ENCODE measurements at places on chromosomes 3 and 15.

GRCh38 chr3:194939949-194940770 lies 254.5 kb downstream of the FAM43A start:
- DNase-seq: no peak

GRCh38 chr15:38186507-38186906 lies 66.1 kb upstream of the SPRED1 start:
- no peak for DNase-seq

DNA sequence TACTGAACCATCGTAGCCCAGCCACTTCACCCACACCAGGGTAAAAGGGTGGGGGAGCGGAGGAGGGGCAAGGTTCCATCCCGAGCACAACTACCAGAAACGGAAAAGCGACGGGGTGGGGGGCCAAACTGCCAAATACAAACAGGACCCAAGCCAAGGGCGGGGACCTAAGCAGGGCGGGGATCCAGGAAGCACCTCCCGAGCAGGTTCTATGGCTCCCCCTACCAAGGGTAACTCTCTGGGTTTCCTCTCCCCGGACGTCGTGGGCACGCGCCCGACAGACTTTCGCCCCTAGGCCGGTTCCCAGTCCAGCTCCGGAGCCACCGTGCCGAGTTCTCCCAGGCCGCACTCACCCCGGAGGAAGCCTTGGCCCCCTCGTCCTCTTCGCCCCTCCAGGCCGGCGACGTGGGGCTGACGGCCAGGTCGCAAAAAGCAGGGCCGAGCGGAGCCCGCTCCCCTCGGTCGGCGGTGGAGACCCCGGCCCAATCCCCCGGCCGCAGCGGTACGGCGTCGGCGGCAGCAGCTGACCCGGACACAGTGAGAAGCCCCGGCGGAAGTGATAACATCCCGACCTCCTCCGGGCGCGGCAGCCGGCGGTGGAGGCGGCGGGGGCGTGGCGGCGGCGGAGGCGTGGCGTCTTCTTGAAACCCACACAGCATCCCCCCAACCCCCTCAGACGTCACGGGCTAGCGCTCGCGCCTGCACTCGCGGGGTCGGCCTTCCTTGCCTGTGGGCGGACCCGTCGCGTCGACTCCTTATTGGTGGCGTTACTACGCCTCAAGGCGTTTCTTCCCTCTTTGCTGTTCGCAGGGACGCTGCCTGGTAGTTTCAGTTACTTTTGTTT lies at the start of gene BNIP2:
TSS of gene BNIP2 (minus strand) at position 539 of the 844 bp plus-strand sequence. CDS start 6,863 bp downstream, outside the sequence.
- DNase-seq: peak; percentile 95

DNA sequence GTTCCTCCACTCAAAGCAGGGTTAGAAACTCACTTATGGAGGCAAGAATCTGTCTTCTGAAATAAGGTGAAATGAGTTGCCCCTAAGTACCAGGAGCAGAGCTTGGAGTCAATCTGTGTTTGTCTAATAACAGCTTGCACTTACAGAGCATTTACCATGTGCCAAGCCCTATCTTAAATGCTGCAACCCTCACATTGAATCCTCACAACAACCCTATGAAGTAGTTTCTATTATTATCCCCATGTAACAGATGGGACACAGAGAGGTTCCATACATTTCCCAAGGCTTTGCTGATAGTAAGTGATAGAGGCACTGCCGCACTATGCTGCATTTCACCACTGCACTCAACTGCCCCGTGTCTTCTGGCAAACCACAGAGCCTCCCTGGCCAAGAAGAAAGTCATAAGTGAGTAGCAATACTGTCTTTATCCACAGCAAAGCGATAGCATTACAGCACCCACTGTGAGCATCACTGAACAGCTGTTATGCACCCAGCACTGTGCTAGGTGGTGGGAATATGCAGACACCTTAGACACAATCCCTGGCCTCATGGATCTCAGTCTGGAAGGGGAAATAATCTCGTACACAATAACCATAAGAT lies 141.5 kb downstream of the SSR3 start:
- DNase-seq: no peak

DNA sequence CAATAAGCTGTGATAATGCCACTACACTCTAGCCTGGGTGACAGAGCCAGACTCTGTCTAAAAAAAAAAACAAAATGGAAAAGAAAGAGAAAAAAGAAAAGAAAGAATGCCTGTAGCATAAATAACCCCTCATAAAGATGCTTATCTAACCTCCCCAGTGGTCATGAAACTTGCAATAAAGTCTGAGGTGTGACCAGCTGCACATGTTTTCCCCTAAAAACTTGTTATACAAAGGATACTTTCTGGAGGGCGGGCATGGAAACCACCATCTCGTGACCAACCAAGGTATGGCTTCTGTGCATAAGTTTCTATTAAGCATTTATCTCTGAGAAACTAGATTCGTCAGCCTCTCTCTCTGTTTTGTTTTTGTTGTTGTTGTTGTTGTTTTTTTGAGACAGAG lies 21.8 kb downstream of the CCDC32 start:
- DNase-seq: no peak

- no peak for DNase-seq
Measured at GRCh38 chr3:43022121-43022520, 43.0 kb downstream of the GASK1A start.

- no peak for DNase-seq
Measured at GRCh38 chr3:141368062-141368924, at the start of gene ZBTB38. TSS of gene ZBTB38 (plus strand) at chr3:141368504. CDS start at chr3:141442389, 73,885 bp downstream.

GRCh38 chr3:67599821-67600220 lies 54.6 kb downstream of the SUCLG2 start:
- DNase-seq: no peak

DNA sequence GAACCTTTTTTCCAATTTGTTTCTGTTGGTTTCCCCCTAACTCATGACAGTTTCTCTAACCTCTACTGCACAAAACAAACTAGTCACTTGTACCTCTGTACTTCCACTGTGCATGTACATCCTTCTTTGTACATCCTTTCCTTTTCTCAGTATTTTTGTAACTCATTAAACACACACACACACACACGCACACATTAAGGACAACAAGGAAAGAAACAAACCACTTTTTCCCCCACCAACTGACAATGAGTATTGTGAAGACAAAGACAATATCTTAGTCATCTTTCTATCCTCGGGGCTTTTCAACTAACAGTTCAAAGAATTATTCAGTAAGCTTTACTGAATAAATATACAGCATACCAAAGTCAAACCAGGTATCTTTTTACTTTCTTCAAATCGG lies 170.5 kb downstream of the VPS13C start:
- DNase-seq: no peak

GRCh38 chr3:181278468-181279238 lies 289.1 kb upstream of the DNAJC19 start:
- DNase-seq: no peak

- no peak for DNase-seq
Measured at GRCh38 chr15:25905140-25905539, 42.0 kb upstream of the ATP10A start.

DNA sequence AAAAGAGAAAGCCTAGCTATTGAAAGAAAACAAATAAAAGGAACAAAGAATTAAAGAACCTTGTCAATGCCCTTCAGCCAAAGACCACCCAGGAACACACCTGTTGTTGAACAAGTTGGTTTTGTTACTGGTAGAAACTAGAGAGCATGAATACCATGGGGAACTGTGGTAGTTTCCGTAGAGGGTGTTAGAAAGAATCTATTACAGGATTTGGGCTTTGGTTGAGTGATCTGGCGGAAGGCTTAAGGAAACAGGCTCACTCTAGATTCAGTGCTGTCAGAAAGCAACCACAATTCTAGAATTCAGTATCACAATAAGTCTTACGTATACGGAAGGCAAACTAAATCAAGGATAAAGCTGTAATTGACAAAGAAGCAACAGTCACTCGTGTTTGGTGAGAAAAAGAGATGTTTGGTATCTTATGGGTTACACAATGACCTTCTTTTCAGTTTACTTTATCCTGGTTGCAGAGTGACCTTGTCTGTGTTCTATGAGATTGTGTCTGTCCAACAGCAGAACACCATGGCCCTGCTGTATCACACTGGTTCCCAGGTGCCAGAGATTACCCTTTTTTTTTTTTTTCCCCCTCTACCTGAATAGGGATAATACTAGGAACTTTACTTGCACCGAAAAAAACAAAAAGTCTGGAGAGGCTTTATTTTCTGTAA lies 265.9 kb downstream of the SHQ1 start:
- DNase-seq: no peak

GRCh38 chr3:59064276-59064675 lies 14.5 kb upstream of the CFAP20DC start:
- no peak for DNase-seq

DNA sequence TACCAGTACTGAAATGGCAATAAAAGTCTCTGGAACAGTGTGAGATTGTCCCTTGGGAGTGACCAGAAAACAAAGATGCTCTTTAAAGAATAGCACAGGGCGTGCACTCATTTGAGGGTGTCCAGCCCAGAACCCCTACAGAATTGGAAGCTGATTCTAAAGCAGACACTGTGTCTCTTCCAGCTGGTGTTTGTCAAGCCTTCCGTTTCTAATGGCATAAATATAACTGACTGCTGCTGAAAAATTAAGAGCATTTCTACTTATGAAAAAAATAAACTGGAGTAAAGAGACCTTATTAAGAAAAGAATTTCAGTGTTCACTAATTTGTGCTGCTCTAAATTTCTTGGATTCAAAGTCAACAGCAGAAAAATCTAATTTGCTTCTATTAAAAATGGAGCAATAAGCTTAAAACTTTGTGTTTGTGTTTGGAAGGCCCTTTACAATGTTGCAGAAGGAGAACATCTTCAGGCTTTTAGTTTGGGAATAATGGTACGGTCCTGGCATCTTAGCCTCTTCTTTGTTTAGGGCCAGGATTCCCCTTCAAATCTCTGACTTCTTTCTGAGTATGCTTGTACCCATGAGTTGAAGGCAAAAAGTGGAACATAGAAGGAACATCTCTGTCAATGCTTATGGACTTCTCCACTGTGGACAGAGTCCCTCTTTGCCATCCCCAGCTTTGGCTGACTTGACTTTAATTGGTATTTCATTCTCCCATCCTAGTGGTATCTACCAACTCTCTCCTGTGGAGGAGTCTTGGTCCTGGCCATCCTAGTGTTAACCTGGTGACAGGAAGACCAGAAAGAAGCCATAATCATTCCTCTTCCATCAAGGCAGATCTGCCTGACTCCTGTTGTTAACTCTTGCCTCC lies 65.9 kb downstream of the THSD4 start:
- DNase-seq: no peak

DNA sequence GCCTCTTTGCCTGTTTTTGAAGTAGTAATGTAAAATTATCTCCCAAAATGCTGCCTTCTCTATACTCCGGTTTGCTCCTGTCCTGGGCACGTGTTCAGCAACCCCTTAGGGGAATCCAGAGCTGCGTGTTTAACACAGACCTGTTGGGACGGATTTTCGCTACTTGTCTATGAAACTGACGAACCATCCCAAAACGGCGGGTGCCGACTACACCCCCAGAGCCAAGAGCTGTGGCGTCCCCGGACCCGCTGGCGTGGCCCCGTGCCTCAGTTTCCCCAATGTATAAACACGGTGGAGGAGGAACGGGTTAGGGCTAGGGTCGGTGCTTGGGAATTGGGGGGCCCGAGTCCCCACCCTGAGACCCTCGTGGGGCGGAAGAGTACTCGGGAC lies 473 bp downstream of the FHIT start:
- no peak for DNase-seq

GRCh38 chr15:74381481-74381880 lies 14.0 kb upstream of the CYP11A1 start:
- no peak for DNase-seq

DNA sequence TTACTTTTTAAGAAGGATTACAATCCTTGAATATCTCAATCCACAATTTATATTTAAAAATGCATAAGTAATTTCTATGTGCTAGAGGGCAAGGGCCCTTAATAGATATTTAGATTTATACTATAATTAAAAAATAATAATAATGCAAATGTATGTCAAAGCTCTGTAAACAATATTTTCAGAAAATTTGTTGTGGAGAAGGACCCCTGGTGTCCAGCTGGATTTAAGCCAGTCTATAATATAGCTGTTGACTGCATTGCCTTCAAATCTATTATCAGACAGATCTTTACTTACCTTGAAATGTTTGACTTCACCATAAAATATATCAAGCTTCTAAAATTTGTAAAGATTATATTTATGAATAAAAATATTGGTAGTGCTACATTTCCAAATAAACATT lies 65.6 kb downstream of the ZBTB20 start:
- DNase-seq: no peak
